NCI-H1694 (cell line): ENCODE measurements at places on chromosomes 6 and 20.

GRCh38 chr20:31581391-31581790 lies 23.7 kb upstream of the ID1 start:
- DNase-seq, result no peak

DNA sequence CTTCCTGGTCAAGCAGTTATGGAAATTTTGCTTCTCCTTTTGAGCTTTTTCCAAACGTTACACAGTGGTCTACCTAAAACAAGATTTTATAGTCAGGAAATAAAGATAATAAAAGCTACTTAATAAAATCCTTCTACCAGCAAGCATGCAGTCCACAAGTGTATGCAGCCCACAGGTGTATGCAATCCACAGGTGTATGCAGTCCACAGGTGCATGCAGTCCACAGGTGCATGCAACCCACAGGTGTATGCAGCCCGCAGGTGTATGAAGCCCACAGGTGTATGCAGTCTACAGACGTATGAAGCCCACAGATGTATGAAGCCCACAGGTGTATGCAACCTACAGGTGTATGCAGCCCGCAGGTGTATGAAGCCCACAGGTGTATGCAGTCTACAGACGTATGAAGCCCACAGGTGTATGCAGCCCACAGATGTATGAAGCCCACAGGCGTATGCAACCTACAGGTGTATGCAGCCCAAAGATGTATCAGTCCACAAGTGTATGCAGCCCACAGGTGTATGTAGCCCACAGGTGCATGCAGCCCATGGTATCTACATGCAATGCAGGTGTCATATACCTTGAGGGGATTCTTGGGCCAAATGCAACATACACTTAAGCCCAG lies 26.4 kb upstream of the OCSTAMP start:
- DNase-seq, result no peak

DNA sequence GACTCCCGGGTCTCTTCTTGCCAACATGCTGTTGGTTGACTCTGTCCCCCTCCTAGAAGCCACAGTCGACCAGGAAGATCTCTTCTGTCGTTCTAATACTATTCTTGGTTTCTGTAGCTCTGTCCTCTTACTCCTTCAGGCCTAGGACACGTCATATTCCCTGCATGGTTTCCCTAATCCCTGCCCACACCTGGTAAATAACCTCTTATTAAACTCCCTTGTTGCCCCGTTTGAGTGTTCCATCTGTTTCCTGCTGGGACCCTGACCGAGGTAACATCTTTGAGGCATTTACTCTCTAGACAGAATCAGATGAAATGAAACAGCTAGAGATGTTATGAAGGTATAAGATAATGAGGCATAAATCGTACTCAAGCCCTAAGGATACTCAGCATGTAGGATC lies 68.1 kb downstream of the PLCB4 start:
- DNase-seq, result no peak

- no peak for DNase-seq
Measured at GRCh38 chr6:70363741-70364493, 49.4 kb upstream of the FAM135A start.

- no peak for DNase-seq
Measured at GRCh38 chr6:143774347-143774746, 68.8 kb upstream of the LTV1 start.

- DNase-seq, result no peak
Measured at GRCh38 chr20:6576726-6577125, 190.8 kb upstream of the BMP2 start.

DNA sequence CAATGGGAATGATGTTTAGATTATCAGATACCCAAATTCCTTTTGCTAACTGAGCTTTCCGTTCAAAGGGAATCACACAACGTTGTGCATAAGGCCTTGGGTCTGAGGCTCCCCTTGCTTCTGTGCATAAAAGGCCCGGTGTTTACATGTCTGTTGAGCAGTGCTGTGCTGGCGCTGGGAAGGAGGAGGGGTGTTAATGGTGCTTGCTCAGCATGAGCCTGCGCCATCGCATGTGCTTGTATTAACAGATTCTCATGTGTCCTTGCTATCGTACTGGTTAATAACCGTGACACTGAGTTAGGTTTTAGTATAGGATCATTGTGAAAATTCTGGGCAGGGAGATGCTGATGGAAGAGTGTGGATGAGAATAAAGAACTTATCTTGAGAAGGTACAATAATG lies 62.3 kb upstream of the TRAF3IP2 start:
- DNase-seq, result no peak

DNA sequence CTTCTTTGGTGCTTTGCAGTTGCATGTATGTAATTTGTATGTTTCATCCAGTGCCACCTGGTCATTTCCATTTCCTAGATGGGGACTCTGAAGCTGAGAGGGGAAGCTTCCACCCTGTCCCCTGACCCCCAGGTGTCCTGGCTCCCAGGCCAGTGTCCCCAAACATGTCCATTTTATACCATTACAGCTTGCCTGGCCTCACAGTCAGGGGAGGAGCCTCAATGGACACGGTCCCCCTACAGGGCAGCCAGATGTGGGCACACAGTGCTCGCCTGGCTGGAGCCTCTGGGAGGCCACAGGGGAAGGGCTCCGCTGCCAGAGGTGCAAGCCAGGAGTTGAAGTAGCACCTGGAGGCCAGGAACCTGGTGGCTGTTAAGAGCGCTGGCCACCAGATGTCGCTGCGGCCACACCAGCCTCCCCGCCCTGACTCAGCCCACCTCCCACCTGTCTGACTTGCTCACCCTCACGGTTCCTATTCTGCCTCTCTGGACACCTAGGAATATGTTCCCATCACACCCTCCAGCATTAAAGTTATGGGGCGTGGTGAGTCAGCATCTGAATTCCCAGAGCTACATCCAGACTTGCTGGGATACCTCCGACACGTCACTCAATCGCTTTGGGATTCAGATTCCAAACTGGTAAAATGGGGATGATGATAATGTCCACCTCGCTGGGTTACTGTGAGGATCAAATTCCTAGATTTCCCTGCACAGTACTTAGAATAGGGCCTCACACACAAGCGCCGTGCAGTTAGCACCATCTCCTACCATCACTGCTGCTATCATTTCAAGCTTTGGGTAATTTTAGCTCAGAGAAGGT lies 107.4 kb downstream of the SULF2 start:
- no peak for DNase-seq

- DNase-seq, result no peak
Measured at GRCh38 chr6:140623498-140623897, 1249.0 kb upstream of the CITED2 start.

GRCh38 chr20:53609491-53610445 lies 16.1 kb upstream of the ZNF217 start:
- no peak for DNase-seq

DNA sequence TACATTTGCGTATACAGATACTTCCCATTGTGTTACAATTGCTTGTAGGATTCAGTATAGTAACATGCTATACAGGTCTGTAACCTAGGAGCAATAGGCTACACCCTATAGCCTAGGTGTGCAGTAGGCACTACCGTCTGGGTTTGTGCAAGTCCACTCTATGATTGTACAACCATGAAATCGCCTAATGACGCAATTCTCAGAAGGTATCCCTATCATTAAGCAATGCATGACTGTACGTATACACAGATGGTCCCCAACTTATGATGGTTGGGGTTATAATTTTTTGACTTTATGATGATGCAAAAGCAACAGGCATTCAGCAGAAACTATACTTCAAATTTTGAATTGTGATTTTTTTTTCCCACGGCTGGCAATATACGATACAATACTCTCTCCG lies 458.2 kb upstream of the NOX3 start:
- no peak for DNase-seq

DNA sequence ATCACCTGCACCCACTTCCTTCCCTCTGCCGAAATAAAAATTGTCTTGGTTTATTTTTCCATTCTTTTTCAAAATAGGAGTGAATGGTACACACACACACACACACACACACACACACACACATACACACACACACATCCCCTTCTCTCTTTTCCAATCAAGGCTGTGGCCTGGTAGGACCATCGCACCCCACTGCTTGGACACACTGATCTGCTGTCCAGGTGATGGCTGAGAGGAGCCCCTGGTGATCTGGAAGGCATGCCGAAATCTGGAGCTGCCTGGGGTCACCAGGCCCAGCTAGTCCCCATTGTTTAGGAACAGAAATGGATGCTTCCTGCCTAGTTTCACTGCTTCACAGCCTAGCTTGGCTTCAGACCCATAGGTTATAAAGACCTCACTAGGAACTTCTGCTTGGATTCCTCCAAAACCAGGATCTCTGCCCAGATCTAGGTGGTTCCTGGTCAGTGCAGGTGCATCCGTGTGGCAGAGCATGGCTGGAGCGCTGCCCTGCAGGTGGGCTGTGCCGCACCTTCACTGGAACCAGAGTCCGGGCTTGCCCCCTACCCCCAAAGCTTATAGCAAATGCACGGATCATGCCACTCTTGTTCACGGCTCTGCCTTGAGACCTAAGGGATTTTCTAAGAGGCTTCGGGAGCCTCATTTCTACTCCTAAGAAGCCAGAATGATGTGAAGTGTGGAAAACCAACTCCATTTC lies 42.9 kb upstream of the DACT2 start:
- no peak for DNase-seq

GRCh38 chr20:57878786-57879424 lies 169.1 kb upstream of the PMEPA1 start:
- no peak for DNase-seq

GRCh38 chr6:116111552-116112528 lies 11.2 kb downstream of the NT5DC1 start:
- peak; percentile 5 for DNase-seq

- DNase-seq, result no peak
Measured at GRCh38 chr6:90035047-90035723, 140.9 kb downstream of the GJA10 start.

DNA sequence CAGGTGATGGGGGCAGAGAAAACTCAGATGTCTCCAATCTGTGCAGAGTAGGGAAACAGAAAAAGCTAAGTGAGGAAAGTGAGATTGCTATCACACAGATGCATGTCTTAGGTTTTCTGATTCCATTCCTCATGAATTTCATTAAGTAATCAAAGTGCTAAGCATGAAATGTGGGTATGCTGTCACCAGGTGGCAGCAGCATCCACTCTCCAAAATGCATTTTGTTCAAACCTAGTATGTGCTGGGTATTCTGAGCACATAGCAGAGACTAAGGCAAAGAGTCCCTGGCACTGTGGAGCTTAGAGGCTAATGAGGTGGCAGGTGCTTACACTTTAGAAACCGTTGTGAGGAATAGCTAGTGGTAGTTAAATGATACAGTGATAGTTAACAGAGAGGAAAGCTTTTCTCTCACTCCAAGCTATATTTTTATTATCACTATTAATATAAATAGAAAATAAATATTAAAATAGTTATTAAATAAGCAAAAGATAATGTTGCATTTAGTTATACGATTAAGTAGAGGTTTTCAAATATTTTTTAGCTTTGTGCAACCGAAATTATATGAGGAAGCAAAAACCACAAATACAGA lies 179.5 kb downstream of the CDH26 start:
- DNase-seq, result no peak

- DNase-seq, result peak; percentile 35
Measured at GRCh38 chr20:10674684-10675449, 1.1 kb upstream of the JAG1 start.

GRCh38 chr6:160041608-160042007 lies 72.7 kb downstream of the IGF2R start:
- peak; percentile 59 for DNase-seq

- no peak for DNase-seq
Measured at GRCh38 chr6:1395941-1396908, 6.8 kb downstream of the FOXF2 start.

GRCh38 chr20:35240083-35240810 lies 13.8 kb downstream of the MMP24 start:
- DNase-seq, result no peak

- no peak for DNase-seq
Measured at GRCh38 chr6:68951270-68951669, 316.2 kb downstream of the ADGRB3 start.

GRCh38 chr6:169881976-169882375 lies 130.6 kb downstream of the ERMARD start:
- DNase-seq, result no peak

DNA sequence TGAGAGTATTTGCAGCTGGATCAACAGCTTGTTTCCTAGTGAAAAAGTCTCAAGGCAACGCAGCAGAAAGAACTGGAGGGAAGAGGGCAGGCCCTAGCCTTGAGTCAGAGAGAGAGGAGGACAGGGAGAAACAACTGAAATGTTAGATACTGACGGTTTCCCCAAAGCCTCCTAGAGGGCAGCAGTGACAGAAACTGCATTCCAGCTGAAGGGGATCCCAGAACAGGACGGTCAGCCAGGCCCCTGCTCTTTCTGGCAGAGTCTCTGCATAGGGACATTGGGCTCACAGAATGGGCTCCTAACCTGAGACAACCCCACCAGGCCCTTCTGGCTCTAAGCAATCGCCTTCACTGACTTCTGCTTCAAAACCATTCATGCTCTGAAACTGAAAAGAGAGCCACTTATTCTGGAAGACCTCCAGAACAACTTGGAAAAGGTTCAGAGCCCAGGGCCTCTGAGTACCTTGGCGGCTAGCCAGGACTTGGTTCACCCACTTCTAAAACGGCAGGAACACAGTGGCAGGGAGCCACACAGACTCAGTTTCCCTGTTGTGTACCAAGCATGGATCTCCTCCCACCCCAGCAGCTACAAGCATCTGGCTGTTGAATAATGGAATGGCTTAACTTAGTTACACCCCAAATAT lies 72.9 kb downstream of the PSMB1 start:
- no peak for DNase-seq

GRCh38 chr6:149698175-149698574 lies 19.7 kb downstream of the LATS1 start:
- DNase-seq, result no peak

- DNase-seq, result no peak
Measured at GRCh38 chr6:107957308-107957908, 600 bp downstream of the SEC63 start.

DNA sequence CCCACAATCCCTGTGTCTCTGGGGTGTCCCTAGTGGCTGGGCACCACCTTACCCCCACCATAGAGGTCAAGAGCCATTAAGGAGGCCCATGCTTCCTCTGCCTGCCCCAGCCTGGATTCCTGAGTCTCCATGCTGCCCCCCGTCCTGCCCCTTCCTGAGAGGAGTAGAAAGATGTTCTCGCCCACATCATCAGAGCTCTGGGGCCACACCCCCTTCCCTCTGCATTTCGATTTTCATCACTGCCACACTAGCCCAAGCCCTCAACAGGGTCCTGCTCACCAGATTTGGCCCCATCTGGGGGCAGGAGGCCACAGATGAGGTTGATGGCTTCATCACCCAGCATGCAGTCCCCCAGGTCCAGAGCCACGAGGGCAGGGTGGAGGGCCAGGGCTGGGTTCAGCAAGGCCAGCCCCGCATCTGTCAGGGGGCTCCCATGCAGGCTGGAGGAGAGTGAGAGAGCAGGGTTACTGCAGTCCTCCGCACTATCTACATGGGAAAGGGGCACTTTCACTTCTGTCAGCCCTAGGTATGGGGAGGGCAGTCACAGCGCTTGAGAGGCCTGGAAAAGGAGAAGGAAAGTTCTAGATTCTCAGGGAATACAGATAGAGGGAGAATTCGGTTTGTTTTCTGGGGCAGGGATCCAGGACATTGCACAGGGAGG lies 1.5 kb downstream of the LRRC73 start:
- no peak for DNase-seq
